Activated CD4-positive, alpha-beta T cell treated with anti-CD3 and anti-CD28 coated beads, Interleukin-2, amount 50 U/mL, for 24 hours (primary cell): ENCODE measurements at places on chromosomes 1 and 21.

GRCh38 chr1:163315773-163316374 lies 5.9 kb upstream of the NUF2 start:
- no peak for DNase-seq

GRCh38 chr1:151585622-151586021 lies 26.2 kb upstream of the SNX27 start:
- no peak for DNase-seq

DNA sequence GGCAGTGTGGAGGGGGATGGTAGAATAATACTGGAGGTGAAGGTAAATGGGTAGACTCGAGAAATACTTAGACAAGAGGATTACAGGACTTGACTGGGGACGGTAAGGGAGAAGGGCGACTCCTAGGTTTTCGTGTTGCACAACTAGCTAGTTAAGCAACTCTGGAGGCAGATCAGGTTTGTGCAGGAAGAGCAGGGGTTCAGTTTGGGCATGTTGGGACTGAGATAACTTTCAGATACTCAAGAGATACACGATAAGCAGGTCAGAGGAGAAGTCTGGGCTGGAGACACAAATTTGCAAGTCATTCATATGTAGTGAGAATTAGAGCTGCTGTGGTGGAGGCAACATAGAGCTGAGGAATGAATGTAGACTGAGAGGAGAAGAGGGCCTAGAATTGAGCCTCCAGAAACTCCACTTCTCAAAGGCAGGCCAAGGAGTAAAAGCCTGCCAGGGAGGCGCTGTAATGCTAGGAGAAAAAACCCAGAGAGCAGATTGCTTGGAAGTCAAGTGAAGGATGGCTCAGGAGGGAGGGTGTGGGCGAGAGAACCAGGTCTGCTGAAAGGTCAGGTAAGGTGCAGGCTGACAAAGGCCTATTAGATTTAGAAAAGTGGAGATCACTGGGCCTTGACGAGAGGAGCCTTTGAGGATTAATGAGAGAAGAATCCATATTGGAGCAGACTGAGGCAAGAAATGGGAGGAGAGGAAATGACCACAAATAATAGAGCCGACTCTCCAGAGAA lies 20.8 kb downstream of the MAB21L3 start:
- DNase-seq = no peak

- DNase-seq = no peak
Observed at GRCh38 chr1:233721004-233721595, 107.2 kb downstream of the KCNK1 start.

DNA sequence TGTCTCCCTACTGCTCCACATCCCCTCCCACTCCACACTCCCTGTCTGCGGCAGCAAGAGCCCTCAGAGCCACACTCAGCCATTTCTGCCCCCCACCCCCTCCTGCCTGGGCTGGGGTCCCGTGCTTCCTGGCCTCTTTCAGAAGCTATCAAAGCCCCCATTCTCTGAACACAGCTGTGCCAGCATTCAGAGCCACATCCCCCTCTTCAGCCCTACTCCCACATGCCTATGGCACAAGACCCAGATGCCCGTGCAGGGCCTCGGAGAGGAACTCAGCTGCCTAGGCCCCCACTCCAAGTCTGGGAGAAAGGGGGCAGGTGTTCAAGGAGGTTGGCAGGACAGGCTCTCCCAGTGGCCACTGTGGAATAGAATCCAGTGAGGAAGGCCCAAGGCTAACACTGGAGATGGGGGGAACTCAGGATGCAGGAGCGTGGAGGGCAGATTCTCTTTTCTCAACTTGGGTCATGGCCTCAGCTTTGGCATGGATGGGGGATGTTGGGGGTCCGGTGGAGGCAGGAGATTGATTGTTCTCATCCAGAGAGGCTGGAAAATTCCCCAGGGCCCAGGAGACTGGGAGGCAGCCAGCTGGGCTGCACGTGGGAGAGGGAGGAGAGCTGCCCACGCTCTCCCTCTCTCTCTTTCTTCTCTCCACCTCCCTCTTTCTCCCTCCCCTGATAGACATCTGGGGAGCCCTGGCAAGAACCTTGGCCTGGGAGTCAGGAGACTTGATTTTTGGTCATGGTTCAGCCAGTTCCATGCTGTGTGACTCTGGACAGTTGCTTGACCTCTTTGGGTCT lies 3.5 kb upstream of the BCAN start:
- no peak for DNase-seq

DNA sequence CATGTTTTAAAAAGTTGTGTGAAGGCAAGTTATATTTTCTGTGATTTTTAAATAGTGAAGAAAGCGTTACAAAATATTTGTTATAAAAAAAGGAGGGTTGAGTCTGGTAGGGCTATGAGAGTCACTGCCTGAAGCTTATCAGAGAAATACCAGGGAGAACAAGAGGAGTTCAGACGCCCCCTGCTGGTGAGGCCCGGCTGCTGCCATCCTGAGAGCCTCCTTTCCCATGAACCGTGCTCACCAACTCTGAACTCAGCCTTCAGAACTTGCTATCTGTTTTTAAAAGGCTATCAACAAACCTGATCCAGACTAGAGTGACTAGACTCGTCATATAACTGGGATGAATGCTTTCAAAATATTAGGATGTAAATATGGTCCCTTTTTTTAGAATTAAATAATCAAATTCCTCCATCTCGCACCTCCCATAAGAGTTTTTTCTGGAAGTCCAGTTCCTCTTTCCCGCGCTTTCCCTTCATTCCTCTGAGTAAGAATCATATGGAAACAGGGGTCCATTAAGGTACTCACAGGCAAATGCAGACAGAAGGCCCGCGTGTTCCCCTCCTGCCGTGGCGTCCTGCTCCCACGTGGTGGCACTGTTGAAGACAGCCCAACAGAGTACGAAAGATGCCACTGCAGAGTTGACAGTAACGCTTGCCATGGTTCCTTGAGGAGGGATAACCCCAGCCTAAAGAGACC lies 26.2 kb upstream of the SPATA6 start:
- DNase-seq = peak; percentile 53

DNA sequence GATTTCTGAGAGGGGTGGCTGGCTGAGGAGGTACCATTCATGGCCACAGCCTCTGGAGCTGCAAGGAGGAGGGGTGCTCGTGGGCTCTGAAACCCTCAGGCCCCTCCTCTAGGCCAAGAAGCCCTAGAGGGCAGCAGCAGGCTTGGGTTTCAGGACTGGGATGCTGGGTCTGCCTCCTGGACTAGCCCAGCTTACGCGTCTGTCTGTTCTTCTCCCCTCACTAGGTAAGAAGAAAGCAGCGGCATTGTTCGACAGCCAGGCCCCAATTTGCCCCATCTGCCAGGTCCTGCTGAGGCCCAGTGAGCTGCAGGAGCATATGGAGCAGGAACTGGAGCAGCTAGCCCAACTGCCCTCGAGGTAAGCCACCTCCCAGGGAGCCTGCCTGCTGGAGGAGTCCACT lies 60.3 kb downstream of the TMEM53 start:
- no peak for DNase-seq

DNA sequence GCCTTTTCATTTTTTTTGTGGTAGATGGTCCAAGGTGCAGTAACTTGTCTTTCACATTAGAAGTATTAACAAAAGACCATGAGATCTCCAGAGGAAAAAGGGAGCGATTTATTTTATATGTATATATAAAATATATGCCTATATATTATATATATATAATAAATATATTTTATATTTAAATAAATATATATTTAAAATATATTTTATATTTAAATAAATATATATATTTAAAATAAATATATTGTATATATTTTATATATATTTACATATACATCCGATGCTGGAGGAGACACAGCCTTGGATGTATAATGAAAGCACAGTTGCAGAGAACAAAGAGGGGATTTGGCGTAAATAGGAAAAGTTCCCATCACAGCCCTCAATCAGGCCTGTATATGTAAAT lies 182.1 kb downstream of the KCNK2 start:
- no peak for DNase-seq

DNA sequence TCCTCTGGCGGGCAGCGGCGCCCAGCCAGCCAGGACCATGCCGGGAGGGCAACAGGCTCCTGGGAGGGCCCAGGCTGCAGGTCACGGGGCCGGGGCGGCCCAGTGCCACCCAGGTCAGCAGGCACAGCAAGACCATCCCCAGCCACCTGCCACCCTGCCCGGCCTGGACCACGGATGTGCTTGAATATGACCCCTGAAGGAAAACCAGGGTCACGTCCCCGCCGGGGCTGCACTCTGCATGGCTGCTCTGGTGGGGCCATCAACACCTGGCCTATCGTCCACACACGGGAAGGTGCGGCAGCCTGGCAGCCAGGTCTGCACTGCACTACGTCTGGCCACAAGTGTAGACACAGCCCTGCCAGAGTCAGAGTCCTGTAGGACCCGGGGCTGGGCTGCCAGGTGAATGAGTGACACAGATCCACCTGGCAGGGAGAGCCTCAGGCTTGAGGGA lies 6.9 kb downstream of the WNT9A start:
- DNase-seq = no peak

GRCh38 chr1:6246497-6247467 lies 2.8 kb downstream of the HES3 start:
- peak; percentile 77 for DNase-seq

DNA sequence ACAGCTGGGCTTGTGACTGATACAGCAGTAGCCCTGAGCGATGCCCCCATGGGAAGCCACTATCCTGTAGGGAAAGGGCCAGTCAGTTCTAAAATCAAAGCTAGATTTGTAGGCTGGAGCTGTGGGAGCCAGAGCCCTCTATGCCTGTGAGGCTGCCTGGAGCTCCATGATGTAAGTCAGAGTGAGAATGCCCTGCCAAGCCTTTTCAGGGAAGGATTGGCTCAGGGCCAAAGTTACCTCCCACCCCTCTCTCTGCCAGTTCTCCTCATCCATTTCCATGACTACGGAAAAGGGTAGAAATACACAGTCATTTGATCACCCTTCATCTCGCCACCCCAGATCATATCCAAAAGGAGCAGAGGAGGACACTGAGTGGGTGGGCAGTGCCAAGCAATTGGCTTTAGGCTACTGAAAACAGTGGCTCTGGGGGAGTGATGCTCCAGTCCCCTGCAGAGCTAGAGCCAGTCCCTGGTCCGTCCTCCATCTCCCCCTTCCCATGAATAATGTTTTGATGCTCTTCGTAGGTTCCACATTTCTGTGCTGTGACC lies 59.5 kb upstream of the KCNA3 start:
- no peak for DNase-seq

- DNase-seq = no peak
Observed at GRCh38 chr1:185816460-185816859, 82.3 kb downstream of the HMCN1 start.

- no peak for DNase-seq
Observed at GRCh38 chr1:33173091-33173490, 8.8 kb downstream of the TRIM62 start.

GRCh38 chr1:64092851-64093371 lies 110.5 kb upstream of the UBE2U start:
- DNase-seq = no peak

DNA sequence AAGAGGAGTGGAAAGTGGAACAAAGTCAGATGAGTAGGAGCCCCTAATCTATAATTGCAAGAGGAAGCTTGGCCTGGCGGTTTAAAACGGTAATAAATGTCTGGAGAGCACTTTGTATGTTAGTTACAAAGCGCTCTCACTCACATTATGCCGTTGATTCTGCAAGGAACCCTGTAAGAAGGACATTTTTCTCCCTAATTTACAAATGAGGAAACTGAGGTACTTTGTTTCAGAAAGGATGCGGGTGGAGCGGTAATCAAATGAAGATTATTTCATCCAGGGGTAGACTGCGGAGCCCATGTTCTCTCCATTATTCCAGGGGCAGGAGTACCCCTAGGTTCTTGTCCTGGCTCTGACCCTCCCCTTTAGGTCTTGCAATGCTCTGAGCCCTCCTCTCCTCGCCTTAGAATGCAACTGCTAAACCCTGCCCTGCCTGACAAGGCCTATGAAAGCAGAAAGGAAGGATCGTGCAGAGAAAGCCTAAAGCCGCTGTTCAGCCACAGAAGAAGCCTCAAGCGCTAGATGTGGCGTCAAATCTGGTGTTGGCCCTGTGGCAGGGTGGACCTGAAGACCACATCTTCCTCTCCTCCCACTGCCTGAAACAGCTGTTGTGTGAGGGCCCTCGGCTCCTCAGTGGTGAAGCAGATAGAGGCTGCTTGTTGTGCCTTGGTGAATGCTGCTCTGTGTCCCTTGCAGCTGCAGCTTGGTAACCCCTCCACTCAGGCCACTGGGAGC lies 588 bp upstream of the PACC1 start:
- DNase-seq = no peak

- no peak for DNase-seq
Observed at GRCh38 chr21:27649762-27650161, 682.9 kb upstream of the ADAMTS5 start.

DNA sequence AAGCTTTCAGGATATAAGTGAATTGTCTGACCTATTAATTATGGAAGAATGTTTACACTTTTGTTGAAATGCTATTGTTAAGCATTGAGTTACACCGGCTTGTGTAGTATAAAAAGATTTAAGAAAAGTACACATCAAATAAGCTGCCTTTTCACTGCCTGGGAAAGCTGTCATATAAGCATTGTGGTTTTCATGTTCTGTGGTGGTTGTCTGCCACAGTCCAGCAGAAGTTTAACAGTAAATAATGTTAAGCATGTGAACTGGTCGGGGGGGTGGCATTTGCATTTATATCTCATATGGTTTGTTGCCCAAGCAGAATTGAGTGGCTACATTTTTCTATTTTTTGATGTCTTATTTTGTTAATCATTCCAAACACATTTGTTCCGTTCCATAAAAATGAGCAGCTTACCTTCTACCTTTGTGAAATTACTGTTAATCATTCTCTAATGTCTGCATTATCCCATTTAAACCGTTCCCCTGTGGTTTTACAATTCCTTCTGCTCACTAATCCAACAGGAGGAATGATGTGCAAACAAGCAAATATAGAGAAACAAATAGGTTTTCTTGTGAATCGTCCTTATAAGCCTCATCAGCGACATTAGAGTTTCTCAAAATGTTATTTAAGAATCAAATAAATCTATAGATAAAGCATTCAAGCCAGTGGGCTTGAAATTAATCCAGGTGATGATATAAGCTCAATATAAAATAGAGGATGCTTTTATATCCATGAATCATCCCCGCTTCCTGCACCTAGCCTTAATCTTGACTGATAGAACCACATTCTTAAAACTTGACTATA lies 160.8 kb upstream of the SAMSN1 start:
- no peak for DNase-seq

- no peak for DNase-seq
Observed at GRCh38 chr1:183091181-183091580, 68.0 kb downstream of the LAMC1 start.

DNA sequence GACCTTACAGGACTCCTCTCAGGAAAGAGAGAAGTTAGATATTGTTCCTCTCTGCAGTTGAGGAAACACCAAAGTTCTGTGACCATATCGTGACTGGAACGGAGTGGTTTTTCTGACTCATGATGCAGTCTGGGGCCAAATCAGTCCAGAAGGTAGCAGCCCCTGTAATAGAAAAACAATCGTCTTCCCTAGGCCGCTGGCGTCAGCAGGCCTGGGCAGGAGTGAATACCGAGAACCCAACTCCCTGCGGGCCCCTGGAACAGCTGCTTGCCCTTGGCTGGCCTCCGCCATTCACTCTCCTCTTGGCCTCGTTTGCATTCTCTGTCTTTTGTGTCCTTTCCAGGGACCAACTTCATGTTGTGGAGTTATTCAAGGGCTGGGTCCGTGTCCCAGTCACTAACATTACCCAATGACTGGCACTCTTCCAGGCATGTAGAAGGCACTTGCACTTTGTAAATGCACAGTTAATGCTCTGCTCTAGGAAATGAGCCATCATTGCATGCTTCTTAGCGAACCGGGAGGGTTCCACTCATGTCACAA lies 10.9 kb upstream of the CD101 start:
- no peak for DNase-seq
